ENCODE measurements at places on chromosomes 7 and 10.

- DNase-seq, result no peak
These were observed 16.2 kb downstream of the LHPP start for GRCh38 chr10:124477614-124478363.

GRCh38 chr7:133061357-133061756 lies 20.5 kb downstream of the CHCHD3 start:
- DNase-seq, result no peak

- no peak for DNase-seq
These were observed 48.6 kb upstream of the PPIF start for GRCh38 chr10:79298403-79299244.

- no peak for DNase-seq
These were observed at the start of gene TCERG1L for GRCh38 chr10:131311661-131312477. Gene TCERG1L (minus strand): TSS chr10:131311721. CDS start chr10:131311635, 86 bp downstream.

- DNase-seq, result no peak
These were observed 228.4 kb downstream of the ARHGAP12 start for GRCh38 chr10:31700181-31700611.

DNA sequence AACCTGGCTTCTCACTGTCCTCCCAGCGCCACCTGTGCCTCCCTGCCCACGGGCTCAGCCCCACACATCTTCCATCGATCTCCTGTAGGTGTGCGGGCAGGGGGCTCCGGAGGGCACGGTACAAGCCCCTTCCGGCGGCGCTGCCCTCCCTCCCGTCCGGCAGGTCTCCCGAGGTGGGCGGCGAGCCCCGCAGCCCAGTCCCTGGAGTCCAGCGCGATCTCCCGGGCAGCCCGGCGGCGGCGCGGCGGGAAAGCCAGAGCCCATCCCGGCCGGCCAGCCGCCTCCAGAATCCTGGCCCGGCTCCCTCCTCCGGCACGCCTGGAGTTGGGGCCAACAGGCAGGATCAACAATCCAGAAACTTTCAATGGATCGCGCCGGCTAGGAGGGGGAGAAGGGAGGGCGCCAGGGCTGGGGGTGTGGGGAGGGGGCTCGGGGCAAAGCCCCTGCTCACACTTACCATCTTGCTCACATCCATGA lies 100.1 kb downstream of the HIP1 start:
- DNase-seq, result no peak

- DNase-seq, result no peak
These were observed 5.0 kb downstream of the NDST2 start for GRCh38 chr10:73806176-73806950.

GRCh38 chr10:76700241-76700640 lies 937.4 kb downstream of the KCNMA1 start:
- no peak for DNase-seq

- DNase-seq, result no peak
These were observed 525.4 kb downstream of the TFEC start for GRCh38 chr7:115505136-115505535.

DNA sequence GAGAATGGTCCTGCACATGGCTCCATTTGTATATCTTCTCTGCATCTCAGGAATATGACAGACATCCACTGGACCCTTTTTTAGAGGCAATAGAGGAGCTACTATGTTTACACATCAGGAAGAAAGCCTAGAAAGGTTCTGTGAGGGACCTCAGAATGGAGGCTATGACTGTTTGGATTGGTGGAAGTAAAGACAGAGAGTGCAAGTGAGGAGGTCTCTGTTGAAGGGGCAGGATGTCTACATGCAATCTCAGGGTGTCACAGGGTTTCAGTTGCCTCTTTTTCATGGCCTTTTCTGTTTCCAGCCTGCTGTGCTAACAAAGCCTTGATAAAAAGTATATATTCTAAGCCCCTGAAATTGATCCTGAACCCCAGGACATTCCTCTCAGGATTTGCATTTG lies 9.7 kb upstream of the GIMAP6 start:
- DNase-seq, result no peak

- DNase-seq, result no peak
These were observed 1.3 kb downstream of the BRAT1 start for GRCh38 chr7:2553831-2554581.

DNA sequence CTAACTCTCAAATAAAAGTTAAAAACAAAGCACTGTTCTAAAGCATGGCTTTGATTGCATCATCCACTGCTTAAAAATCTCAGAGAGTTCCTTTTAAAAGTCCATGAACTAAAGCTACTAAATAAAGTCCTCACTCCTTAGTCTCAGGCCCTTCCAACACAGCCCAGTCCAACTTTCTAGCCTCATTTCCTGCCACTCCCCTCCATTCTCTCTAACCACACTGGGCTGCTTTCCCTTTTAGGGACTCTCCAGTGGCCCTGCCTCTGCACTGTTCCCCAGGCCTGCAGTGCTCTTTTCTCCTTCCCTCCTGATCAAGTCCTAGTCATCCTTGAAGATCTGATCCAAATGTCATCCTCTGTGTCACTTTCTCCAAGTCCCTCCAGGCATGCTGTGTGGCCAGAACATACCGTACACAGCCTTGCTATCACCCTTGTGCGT lies 56.9 kb upstream of the PPP1R3C start:
- DNase-seq, result no peak

- no peak for DNase-seq
These were observed 253.5 kb downstream of the NSUN6 start for GRCh38 chr10:18397906-18398305.

DNA sequence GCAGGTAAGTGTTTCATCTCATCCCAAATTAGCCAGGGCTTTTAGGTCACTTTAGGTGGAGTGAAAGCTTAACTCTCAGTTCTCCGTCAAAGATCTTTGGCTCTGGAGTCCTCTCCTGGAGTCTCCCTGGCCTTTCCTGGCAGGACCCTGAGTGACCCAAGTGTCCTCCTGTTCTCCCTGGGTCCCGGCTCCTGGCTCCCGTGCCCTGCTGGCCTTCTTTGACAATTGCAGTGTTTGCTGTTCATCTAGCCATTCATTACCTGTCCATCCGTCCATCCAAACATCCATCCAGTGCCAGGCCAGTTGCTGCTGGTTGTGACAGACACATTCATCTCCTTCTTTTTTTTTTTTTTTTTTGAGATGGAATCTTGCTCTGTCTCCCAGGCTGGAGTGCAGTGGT lies 6.2 kb upstream of the TPST1 start:
- DNase-seq, result no peak

DNA sequence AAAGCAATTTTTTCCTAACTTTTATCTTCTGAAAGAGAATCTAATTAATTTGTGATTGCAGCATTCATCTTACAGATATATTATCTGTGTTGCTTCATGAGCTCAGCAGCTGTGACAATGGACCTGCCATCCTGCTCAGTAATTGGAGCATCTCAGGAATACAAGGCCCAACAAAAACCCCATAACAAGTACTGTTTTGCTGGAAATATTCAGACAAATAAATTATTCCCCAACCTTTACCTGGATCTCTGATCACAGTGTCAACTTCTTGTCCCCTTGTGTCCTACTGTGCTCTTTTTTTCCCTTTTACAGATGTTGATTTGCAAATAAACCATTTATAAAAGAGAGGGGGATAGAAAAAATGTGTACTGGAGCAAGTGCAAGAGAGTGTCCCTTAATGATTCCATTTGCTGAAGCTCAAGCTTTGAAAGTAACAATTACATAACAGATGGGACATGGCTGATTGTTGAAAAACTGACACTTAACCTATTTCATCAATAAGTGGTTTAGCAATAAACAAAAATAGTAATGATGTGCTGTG lies 1063.4 kb upstream of the GHITM start:
- DNase-seq, result no peak

DNA sequence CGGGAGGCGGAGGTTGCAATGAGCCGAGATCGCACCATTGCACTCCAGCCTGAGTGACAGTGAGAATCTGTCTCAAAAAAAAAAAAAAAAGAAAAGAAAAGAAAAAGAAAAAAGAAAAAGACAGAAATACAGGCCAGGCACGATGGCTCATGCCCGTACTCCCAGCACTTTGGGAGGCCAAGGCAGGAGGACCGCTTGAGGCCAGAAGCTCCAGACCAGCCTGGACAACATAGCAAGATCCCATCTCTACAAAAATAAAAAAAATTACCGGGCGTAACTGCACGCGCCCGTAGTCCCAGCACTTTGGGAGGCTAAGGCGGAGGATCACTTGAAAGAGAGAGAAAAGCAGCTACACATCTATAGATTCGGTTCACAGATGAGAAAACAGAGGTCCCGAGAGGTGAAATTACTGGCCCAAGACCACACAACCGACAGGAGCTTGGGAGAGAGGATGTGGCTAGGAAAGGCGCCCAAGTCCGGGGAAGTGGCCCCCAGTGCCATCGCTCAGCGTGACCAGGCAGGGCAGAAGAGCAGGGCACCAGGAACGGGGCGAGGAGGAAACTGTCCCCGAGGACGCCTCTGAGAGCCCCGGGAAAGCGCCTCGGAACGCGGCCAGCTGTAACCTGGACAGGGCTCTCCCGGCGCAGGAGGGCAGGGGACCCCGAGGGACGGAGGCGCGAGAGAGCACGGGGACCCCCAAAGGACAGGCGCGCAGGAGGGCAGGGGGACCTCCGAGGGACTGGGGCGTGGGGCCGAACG lies 612 bp downstream of the SNX8 start:
- DNase-seq, result no peak
